ENCODE measurements at places on chromosomes 13 and 19.

DNA sequence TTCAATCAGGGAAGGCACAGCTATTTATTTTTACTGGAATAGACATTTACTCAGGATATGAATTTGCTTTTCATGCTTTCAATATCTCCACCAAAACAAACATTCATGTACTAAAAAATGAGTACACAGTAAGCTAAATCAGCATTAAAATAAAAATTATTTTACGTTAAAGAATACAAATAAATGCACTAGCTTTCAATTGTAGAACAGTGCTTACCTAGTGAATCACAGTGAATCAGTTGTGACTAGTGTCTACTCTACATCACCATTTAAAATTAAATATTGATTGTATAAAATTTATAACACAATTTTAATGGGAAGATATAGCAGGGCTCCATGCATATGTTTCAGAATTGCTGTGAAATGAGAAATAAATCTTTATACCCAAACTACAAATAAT, 929.6 kb upstream of the ATXN8OS start:
- no peak overlapping the region for H3K4me3 ChIP-seq
- H3K27me3 ChIP-seq, result no peaks in the 10 kb centered on the region
- no peak for DNase-seq
- H3K36me3 ChIP-seq, result no peaks in the 10 kb centered on the region
- H3K27ac ChIP-seq, result no peak overlapping the region

DNA sequence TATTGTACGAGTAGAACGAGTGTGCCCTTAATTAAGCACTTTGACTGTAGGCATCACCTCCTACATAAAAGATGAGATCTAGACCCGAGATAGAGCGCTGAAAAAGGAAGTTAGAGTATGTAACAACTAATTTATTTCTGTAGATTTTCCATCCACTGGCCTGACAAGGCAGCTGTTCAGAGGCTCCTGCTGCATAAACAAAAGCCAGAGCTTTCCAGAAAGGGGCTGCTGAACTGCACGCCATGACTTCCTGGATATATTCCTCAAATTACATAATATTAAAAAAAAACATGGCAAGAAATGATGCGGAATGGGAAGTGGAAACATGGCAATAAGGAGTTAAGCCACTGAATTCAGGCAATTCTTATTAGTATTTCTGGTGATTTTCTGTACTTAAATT, 89.7 kb downstream of the AKAP11 start:
- no peak overlapping the region for H3K27ac ChIP-seq
- no peak overlapping the region for H3K4me3 ChIP-seq
- H3K4me1 ChIP-seq, result peaks cover 2% of the 10 kb centered on the region
- DNase-seq, result no peak
- H3K27me3 ChIP-seq, result no peaks in the 10 kb centered on the region

GRCh38 chr13:75467040-75467728, 14.8 kb downstream of the TBC1D4 start:
- H3K4me3 ChIP-seq, result no peak overlapping the region
- H3K36me3 ChIP-seq, result no peaks in the 10 kb centered on the region
- H3K27ac ChIP-seq, result no peak overlapping the region
- peaks cover 3% of the 10 kb centered on the region for H3K27me3 ChIP-seq
- no peak for DNase-seq
- H3K4me1 ChIP-seq, result peaks cover 7% of the 10 kb centered on the region

GRCh38 chr13:95226932-95227695, 74.1 kb downstream of the ABCC4 start:
- no peaks in the 10 kb centered on the region for H3K27me3 ChIP-seq
- H3K4me1 ChIP-seq, result no peaks in the 10 kb centered on the region
- no peak overlapping the region for H3K4me3 ChIP-seq
- no peak for DNase-seq
- H3K36me3 ChIP-seq, result no peaks in the 10 kb centered on the region

- peaks cover 10% of the 10 kb centered on the region for H3K36me3 ChIP-seq
- DNase-seq, result no peak
- no peaks in the 10 kb centered on the region for H3K4me1 ChIP-seq
- H3K27me3 ChIP-seq, result peaks cover 5% of the 10 kb centered on the region
- no peak overlapping the region for H3K4me3 ChIP-seq
Observed at GRCh38 chr19:16797876-16798275, 31.3 kb upstream of the SIN3B start.

DNA sequence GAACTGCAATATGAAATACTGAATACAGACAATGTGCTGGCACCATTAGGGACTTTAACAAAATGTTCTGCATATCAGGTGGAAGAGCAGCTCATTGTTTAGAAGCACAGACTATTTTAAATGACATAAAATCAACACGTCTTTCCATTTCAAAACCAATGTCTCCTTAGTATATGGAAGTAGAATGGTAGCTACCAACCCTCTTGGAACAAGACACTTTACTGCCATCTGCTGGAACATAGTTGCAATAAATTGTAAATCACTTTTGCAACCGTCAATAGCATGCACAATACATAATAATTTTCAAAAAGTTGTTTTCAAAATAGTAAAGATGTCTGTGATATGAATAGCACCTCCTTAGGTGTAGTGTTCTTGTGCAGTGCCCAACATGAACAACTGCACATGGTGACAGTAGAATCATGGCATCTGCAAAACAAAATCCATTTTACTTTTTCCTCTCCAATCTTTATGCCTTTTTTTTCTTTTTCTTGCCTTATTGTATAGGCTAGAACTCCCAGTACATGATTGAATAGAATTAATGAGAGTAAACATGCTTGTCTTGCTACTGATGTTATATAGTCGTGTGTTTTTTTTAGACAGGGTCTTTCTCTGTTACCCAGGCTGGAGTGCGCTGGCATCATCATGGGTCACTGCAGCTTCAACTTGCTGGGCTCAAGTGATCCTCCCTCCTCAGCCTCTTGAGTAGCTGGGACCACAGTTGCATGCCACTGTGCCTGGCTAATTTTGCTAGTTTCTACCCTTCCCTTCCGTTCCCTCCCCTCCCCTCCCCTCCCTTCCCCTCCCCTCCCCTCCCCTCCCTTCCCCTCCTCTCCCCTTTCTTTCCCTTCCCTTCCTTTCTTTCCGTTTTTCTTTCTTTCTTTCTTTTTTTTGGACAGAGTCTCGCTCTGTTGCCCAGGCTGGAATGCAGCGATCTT, 7.8 kb upstream of the LYPD5 start:
- no peak overlapping the region for H3K27ac ChIP-seq
- H3K27me3 ChIP-seq, result no peaks in the 10 kb centered on the region
- H3K4me3 ChIP-seq, result no peak overlapping the region
- no peaks in the 10 kb centered on the region for H3K4me1 ChIP-seq
- H3K36me3 ChIP-seq, result no peaks in the 10 kb centered on the region
- DNase-seq, result no peak

DNA sequence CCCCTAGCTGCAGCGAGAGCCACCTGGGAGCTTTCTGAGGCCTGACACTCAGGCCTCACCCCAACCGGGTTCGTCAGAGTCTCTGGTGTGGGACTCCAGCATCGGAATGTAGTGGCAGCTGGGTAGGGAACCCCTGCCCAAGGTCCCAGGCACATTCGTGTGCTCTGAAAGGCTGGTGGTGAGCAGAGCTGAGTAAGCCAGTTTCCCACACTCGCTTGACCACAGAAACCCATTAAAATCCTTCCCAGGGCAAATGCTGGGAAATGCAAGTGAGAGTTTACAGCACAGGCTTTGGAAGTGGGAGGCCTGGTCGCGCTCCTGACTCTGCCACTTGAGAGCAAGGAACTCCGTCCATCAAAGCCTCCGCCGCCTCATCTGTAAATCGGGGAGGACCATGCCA, 4.2 kb downstream of the TRAPPC6A start:
- no peaks in the 10 kb centered on the region for H3K36me3 ChIP-seq
- no peak overlapping the region for H3K4me3 ChIP-seq
- H3K27ac ChIP-seq, result no peak overlapping the region
- H3K27me3 ChIP-seq, result peaks cover 9% of the 10 kb centered on the region
- DNase-seq, result no peak
